ENCODE measurements at places on chromosomes 2 and 18. TPM values are rescaled to one million over a fixed set of nuclear protein-coding genes. Genes with fewer than 3 reads are reported as not detected.

Gene ZBTB7C
- total RNA-seq: 0.81 TPM

Gene TEX44
- total RNA-seq: not detected

Gene ZDBF2
- 13.2 TPM for total RNA-seq

Gene RMDN2
- 1.5 TPM for total RNA-seq

Data from activated CD4-positive, alpha-beta memory T cell treated with anti-CD3 and anti-CD28 coated beads, Interleukin-2, amount 10 ng/mL, durations not matched to agents 7 days and 5 days (primary cell).